MG63 (cell line): ENCODE measurements at places on chromosomes 4 and X. TPM values are rescaled to one million over a fixed set of nuclear protein-coding genes. Genes with fewer than 3 reads are reported as not detected.

GRCh38 chr4:158170691-158171561 is 1.9 kb downstream of the GASK1B start:
- no peak for DNase-seq

DNA sequence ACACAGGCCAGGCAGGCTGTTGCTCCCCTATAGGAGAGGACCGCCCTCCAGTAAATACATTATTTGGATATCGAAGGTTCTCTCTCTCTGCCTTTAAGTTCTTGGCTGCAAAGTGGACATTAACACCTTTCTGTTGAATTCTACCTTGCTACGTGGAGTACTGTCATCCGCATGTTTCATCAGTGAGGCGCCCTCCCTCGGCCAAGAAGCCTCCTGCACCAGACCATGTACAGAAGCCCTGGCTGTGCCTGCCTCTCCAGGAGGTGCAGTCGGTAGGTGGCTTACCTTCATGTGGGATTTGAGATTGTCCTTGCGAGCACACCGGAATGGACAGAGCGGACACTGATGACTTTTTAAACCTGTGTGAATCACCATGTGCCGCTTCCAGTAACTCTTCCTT is 46.7 kb downstream of the ZNF827 start:
- no peak for DNase-seq

DNA sequence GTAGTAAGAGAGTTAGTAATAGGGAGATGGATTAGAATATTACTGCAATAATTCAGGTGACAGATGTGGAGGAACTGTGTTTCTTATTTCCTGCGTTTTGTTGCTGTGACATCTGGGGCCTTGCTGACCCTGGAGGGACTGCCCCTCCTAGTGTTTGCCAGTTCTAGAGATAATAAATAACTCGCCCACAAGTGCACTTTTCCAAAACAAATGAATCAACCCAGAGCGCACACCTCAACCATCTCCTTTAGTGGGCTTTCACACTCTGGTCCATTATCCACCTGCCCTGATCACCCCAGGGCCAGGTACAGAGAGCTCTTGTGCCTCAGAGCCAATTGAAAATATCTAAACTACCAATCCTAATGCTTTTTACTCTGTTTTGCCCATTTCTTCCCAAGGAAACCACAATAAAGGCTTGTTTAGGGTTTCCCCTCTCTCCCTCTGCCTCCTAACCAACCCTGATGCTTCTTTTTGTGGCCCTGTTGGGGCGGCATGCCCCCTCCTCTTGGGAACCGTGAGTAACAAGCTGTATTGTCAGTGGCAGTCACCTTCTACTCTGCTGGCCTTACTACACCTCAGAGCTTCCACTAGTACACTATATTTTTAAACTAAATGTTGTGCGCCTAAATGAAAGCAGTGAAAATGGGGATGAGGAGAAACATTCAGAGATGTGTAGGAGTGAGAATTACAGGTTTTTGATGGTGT is 270.5 kb downstream of the TENM3 start:
- DNase-seq = no peak

Gene USP27X
- 0.56 and 1.3 TPM in 2 replicates for total RNA-seq

DNA sequence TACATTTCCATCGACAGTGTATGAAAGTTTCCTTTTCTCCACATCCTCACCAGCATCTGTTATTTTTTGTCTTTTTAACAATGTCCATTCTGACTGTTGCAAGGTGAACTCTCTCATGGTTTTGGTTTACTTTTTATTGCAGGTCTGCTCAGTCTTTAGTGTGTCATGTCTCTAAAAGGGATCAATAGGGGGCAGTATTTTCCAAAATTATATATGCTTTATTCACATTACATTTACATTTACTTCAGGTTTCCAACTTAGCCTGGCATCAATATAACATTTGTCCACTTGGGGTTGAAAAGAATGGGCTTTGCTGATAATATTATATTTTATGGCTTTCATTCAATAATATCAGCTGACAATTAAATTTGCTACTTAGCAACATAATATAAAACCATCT is 265.0 kb upstream of the SLITRK2 start:
- DNase-seq = no peak

Gene GAGE12J
- not detected in 2 replicates for total RNA-seq

DNA sequence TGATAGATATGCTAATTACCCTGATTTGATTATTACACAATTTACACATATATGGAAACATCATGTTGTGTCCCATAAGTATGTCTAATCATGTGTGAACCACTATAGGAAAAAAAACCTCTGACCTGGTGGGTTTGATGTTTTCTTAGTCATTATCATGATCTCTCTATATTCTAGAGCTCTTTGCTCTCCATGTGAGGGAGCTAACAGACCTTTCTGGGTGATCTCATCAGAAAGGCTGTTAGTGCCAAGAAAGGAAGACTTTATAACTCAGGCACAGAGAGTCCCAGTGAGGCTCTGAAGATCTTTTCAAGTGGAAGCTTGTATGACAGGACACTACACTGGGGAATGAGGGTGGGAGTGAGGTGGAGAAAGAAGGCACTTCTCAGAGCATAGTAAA is 527.7 kb upstream of the MAGEB2 start:
- no peak for DNase-seq

DNA sequence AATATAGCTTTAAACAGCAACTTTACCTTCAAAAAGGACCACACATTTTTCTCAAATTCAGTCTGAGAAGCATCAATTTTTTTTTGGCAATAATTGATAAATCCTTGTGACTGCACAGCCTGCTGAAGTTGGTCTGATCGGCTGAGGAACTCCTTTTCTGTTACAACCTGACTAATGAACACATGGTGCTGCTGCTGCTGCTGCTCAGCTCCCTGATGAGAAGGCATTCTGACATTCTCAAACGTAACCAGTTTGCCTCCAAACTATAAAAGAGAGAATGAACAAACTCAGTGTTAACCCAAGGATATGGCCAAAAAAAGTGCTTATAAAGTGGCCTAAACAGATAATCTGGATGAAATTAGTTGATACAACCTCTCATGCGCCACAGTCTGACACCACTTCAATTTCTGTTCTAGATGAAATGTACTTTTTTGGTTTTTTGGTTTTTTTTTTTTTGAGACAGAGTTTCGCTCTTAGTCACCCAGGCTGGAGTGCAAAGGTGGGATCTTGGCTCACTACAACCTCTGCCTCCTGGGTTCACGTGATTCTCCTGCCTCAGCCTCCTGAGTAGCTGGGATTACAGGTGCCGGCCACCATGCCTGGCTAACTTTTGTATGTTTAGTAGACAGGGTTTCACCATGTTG is 26.5 kb downstream of the SEC31A start:
- no peak for DNase-seq

DNA sequence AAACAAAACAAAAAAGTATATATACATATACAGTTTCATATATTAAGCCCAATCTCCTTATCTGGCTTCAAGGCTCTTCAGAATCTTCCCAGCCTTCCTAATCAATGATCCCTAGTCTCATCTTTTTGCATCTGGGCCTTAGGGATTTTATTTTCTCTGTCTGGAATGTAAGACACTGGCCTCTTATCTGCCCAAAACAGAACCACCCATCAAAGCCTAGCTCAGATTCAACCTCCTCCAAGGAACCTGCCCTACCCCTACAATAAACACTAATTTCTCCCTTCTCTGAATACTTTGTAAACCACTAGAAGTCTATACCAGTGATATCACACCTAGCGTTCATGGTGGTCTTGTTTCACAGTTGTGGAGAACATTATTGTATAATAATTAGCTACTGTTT is 23.2 kb upstream of the GAB1 start:
- DNase-seq = no peak

Gene NEIL3
- total RNA-seq = 36.3 and 41.0 TPM in 2 replicates

- DNase-seq = no peak
Observed at GRCh38 chr4:57093845-57094831, 16.0 kb downstream of the IGFBP7 start.
